Activated naive CD8-positive, alpha-beta T cell treated with anti-CD3 and anti-CD28 coated beads for 36 hours (primary cell): ENCODE measurements at places on chromosomes 5 and 9. TPM values are rescaled to one million over a fixed set of nuclear protein-coding genes. Genes with fewer than 3 reads are reported as not detected.

TLX3 gene
- not detected for total RNA-seq

DRD1 gene
- total RNA-seq = not detected

LRRC19 gene
- not detected for total RNA-seq

CFAP77 gene
- total RNA-seq = not detected

- DNase-seq = no peak
Observed at GRCh38 chr9:110319781-110320492, 17.7 kb downstream of the TXNDC8 start.

GRCh38 chr5:171794470-171794960, 8.9 kb downstream of the SMIM23 start:
- DNase-seq = no peak

- DNase-seq = no peak
Observed at GRCh38 chr5:137478043-137478442, 21.1 kb downstream of the SPOCK1 start.

DNA sequence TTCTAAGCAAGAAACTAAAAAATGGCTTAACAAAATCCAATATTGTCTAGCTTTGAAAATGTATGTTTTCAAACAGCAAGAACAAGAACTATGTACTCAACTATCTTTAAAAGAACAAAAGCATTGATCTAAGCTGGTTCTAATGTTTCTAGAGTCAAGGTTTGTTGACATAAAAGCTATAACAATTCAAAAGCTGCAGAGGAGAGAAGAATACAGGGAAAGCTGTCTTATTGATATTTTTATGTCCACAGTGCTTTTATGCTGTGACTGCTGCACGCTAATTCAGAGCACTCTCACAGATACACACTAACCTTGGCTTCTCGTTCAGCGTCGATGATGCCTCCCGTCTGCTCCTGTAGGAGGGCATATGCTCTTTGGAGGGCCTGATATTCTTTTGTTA, 129.5 kb upstream of the DPYSL3 start:
- no peak for DNase-seq

DNA sequence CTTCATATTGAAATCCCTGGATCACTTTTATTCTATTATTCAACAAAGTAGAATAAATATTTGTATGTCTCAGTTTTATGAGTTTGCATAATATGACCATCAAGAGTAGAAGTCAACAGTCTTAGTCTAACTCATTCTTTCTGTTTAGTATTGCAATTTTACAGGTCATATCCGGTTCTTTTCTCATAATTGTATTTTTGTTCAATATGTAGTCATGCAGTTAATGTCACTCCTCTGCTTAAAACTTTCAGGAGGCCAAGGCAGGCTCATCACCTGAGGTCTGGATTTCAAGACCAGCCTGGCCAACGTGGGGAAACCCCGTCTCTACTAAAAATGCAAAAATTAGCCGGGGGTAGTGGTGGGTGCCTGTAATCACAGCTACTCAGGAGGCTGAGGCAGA, 148.4 kb upstream of the TRPM3 start:
- DNase-seq = no peak

- no peak for DNase-seq
Observed at GRCh38 chr5:96243862-96244261, 189.2 kb downstream of the PCSK1 start.

GRCh38 chr9:115198001-115198400, 80.0 kb upstream of the TNC start:
- DNase-seq = no peak

DNA sequence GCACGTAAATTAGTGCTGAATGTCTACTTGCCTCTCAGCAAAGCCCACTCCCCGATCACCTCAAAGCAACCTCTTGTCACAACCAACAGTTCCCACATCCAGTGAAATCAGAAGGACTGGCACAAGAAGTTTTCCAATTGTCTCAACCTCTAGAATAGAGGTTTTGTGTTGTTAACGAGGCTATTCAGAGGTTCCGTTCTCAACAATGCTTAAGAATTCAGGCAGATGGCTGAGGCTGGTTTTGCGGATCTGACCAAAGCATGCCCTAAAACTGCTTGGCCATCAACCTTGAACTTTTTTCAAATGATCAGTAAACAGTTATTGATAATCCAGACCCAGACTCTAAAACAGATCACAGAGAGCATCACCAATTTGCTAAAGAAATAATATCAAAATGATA, 52.9 kb downstream of the MAPKAP1 start:
- no peak for DNase-seq

GRCh38 chr5:180620014-180620413, 28.7 kb upstream of the SCGB3A1 start:
- DNase-seq = no peak

DNA sequence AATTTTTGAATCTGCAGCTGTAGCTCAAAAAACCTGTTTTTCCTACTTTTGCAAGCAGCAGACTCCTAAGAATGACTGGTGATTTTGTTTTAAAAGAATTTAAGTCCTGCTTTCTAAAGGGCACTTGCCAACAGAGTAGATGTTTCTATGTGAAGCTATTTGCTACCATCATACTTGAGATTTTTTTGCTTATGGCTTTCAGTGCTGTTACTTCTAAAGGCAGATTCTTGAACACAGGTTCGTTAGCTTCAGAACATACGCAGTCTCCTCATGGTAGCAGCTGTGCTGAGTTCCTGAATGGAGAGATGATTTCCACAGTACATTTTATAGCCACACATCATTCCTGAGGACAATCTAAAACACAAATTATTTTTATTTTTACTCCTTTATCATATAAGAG, 24.4 kb upstream of the ELL2 start:
- no peak for DNase-seq

DNA sequence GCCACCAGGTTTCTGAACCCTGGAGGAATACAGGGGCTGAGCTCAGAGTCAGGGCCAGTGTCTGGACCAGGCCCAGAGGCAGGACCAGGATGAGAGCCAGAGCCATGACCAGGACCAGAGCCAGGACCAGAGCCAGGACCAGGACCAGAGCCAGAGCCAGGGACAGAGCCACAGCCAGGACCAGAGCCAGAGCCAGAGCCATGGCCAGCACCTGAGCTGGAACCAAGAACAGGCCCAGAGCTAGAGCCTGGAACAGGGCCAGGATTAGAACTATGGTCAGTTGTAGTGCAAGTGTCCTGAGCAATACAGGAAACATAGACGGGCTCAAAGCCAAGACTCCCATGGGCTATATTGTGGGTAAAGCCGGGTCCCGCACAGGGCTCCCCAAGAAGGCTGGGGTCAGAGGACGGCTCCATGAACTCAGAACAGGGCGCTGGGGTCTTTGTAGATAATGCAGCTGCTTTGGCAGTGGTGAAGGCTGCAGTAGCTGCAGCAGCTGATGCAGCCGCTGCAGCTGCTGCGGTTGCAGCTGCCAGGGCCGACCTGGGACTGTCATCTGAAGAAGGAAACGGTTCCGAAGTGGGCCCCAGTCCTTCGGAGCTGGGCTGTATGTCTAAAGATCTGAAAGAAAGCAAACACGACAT, 559 bp downstream of the SPAG8 start:
- DNase-seq = no peak
